Stimulated activated CD4-positive, alpha-beta T cell treated with anti-CD3 and anti-CD28 coated beads, Interleukin-4, amount 100 ng/mL, for 4 hours (primary cell): ENCODE measurements at places on chromosomes 13 and 19.

- no peak for DNase-seq
Observed at GRCh38 chr19:47019431-47020041, at the start of gene NPAS1. Gene NPAS1 (plus strand): TSS chr19:47019837. CDS start chr19:47021048, 1,211 bp downstream.

GRCh38 chr13:50650592-50651504 is 192.6 kb downstream of the DLEU7 start:
- DNase-seq, result no peak

GRCh38 chr13:75910591-75910990 is 274.5 kb downstream of the LMO7 start:
- DNase-seq, result no peak

DNA sequence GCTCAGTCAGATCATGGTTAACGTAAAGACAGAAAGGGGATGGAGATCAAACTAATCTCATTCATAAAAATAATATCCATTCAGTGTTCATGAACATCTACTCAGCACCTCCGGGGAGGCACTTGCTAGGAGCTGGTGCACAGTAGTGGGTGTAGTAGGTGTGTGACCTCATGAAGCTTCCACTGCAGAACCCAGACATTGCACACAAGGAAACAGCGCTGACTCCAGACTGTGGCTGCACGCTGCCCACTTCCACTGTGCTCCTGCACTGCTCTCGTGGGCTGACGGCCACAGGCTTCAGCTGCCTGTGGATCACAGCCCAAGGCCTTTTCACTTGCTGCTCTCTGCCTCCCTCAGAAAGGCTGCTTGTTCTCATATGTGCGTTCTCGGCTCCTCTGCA is 214.4 kb upstream of the ZNF507 start:
- DNase-seq, result no peak

- no peak for DNase-seq
Observed at GRCh38 chr13:36973009-36973408, 26.1 kb downstream of the ALG5 start.

DNA sequence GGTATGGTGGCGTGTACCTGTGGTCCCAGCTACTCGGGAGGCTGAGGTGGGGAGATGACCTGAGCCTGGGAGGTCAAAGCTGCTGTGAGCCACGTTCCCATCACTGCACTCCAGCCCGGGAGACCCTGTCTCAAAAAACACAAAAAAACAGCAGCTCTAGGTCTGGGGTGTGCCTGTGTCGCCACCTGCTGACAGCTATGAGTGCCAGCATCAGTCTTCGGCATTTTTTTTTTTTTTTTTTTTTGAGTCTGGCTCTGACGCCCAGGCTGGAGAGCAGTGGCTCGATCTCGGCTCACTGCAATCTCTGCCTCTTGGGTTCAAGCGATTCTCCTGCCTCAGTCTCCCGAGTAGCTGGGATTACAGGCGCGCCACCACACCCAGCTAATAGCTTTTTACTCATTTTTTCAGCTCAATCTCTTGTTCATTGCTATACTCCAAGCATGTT is 10.1 kb downstream of the AP2S1 start:
- peak; percentile 31 for DNase-seq

GRCh38 chr13:42859760-42860159 is 78.4 kb downstream of the FAM216B start:
- no peak for DNase-seq

- DNase-seq, result peak; percentile 33
Observed at GRCh38 chr19:43534816-43535761, 2.1 kb downstream of the ZNF575 start.

GRCh38 chr13:77898097-77898496 is 20.5 kb downstream of the EDNRB start:
- no peak for DNase-seq

- no peak for DNase-seq
Observed at GRCh38 chr13:100409132-100409531, 179.5 kb downstream of the GGACT start.

DNA sequence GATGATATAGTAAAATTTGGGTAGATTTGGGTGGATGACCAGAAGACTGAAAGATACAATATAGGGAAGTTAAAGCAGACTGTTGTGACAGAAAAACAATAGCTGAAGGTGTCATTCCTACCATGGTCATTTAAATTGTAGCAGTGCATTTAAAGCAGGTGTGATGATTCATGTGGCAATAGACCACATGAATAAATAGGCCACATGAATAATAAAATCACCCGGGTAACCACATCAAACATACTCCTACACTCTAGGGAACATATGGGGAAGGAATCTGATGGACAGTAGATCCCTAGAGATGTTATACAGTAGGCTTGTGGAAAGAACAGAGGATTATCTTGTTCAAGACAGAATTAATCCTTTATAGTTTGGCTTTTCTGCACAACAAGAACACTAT is 392.6 kb downstream of the SLITRK5 start:
- DNase-seq, result no peak

- DNase-seq, result no peak
Observed at GRCh38 chr13:32300406-32300805, 14.8 kb downstream of the ZAR1L start.

DNA sequence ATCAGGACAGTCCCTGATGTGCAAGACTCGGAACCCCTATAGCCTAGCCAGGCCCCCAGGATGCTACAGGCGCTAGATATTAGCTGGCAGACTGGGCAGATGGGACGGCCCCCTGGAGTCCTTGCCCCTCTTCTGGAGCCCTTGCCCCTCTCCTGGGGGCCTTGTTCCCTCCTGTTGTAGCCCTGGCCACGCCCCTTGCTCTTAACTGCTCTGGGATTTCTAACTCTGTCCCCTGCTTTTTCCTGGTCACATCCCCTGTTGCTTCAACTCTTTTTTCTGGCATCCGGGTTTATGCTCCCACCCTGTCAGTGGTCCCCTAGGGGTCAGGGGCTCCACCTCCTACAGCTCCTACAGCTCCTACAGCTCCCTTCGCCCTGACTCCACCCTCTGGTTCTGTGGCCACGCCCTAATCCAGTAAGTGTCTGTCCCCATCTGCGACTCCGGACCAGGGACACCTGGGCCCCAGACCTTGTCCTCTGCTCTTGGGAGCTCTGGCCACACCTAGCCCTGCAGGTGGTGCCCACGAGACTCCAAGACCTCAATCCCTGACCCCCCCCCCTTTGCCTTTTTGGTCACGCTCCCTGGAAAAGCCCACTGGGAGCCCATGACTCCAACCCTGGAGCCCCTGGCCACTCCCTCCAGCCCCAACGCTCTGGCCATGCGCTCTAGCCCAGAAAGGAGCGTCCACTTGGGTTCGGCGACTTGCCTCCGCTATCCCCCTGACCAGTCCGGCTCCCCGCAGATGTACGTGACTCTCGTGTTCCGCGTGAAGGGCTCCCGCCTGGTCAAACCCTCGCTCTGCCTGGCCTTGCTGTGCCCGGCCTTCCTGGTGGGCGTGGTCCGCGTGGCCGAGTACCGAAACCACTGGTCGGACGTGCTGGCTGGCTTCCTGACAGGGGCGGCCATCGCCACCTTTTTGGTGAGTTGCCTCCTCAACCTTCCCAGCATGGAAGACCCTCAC is 6.8 kb downstream of the PLPPR2 start:
- DNase-seq, result no peak

DNA sequence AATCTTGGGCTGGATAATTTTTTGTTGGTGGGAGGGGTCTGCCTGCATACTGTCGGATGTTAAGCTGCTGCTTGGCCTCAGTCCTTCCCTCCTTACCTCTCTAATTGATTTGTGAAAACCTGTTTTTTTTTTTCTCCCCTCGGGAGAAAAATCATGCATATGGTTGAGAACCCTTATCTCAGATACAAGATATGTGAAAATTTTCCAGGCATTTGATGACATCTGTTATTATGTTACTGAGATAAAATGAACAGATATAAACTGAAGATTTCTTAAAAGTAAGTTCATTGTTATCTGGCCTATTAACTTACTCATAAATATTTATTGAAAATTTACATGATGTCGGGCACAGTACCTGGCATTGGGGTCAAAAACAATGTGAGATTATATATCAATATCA is 1375.7 kb downstream of the PCDH9 start:
- no peak for DNase-seq

GRCh38 chr19:43720936-43721335 is 5.1 kb downstream of the IRGC start:
- no peak for DNase-seq

- DNase-seq, result no peak
Observed at GRCh38 chr13:55816976-55817601, 1323.6 kb upstream of the PRR20A start.

- DNase-seq, result no peak
Observed at GRCh38 chr19:50795664-50796073, 5.5 kb downstream of the ACP4 start.

- no peak for DNase-seq
Observed at GRCh38 chr13:43326100-43326499, 302.7 kb downstream of the DNAJC15 start.

DNA sequence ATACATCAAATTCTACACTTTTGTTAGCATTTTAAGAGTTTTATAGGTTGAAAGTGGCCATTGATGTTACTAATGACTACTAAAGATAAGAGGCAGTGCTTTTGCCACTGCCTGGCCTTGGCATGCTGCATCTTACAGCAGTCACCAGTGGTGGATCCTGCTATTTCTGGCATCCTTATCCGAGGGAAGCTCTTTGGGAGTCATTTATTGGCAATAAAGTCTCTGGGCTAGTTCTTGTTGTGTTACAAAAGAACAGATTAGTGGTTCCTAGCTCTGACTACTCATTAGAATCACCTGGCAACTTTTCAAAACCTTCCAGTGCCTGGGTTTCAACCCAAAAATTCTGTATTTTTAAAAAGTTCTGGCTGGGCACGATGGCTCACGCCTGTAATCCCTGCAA is 94.5 kb downstream of the ZMYM2 start:
- DNase-seq, result no peak

- no peak for DNase-seq
Observed at GRCh38 chr13:113371061-113371460, 7.1 kb upstream of the GRTP1 start.

DNA sequence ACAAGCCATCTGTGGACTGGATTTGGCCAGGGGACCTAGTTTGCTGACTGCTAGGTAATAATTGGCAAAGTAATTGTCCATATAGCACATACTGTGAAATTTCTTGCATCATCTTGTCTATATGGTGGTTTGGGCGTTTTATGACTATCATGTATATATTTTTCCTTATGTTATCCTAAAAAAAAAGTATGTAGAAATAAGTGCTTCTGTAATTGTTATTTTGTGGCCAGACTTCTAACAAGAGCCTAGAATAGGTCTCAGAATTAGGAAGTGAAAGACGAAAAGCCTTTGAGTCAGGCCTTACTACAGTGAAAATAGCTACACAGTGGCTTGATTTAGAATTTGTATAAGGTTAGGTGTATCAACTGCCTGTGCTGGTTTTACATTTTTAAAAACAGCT is 4.2 kb downstream of the FNDC3A start:
- no peak for DNase-seq

DNA sequence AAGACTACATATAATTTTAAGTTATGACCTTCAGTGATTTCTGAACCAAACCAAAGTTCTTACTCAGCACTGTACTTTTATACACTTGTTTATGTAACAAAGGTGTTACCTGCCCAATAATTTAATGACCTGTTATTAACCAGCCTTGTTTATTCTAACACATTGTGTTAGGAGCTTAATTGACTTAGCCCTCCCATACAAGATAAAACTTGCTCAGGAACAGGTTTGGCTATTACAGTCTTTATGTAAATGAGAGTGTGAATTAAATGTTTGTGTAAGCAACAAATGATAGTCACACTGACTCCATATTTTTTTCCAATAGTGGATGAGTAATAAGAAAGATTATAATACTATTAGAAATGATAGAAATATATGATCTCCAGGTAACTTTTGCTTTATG is 51.8 kb upstream of the MYCBP2 start:
- no peak for DNase-seq

- peak; percentile 73 for DNase-seq
Observed at GRCh38 chr19:29942404-29943261, 594 bp downstream of the URI1 start.

- no peak for DNase-seq
Observed at GRCh38 chr19:13613447-13613846, 107.2 kb upstream of the CACNA1A start.

GRCh38 chr13:57569986-57570385 is 61.6 kb upstream of the PCDH17 start:
- DNase-seq, result no peak

DNA sequence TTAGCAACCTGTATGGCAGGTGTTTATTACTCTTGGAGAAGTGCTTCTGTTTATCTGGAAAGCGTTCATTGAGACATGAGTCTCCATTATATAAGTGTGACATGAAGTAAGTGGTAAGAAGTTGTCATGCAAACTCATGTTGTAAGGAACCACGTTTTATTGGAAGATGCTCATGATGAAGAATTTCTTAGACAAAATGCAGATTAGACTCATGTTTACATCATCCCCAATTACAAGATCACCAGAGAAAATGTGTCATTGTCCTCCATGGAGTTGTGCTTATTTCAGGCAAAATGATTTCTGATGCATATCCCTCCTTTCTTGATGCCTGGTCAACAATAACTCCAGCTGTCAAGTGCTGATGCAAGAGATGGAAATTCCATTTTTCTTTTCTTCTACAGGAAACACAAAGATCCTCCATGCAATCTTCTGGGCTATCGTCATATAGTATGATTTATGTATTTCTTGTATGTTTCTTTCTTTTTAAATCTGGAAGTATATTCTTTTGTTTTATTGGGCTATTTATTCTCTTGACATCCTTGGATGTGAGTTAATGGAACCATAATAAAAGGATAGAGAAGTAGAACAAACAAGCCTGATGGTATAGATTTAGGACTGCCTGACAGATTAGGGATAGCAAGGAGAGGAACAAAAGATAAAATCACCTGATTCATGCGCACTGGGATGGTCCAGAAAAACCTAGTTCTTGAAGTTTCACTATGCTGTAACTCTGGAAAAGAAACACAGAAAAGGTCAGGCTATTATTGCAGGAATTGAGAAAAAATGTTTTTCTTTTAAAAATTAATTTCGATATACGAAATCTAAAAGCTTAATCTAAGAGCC is 50.7 kb upstream of the DIAPH3 start:
- DNase-seq, result no peak

DNA sequence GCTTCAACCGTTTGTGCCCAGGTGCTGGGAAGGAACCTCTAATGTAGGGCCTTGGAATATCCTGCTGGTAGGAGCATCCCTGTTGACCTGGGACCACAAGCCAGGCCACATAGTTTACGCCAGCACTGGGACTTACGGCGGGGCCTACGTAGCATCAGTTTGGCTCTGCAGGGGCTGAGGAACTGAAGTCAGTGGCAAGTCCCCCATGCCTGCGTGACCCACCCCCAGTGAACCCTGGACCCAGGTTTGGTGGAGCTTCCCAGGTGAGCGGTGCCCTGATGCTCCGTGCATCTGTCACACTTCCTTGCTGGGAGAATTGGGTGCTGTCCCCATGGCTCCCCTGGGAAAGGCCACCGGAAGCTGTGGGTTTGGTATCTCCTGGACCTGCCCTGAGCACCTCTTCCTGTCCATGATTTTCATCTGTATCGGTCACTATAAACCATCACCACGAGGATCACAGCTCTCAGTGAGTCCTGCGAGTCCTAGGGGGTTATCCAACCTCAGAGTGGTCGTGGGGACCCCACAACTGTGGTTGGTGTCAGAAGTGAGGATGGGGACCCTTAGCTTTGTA is 9.9 kb downstream of the SIGLEC11 start:
- DNase-seq, result no peak

- no peak for DNase-seq
Observed at GRCh38 chr13:24207841-24208667, 47.5 kb downstream of the SPATA13 start.

- DNase-seq, result no peak
Observed at GRCh38 chr13:78998630-78999315, 339.8 kb upstream of the OBI1 start.

- peak; percentile 20 for DNase-seq
Observed at GRCh38 chr19:55452749-55453346, 8.6 kb downstream of the ISOC2 start.
